ENCODE measurements at places on chromosomes 11 and 22.

DNA sequence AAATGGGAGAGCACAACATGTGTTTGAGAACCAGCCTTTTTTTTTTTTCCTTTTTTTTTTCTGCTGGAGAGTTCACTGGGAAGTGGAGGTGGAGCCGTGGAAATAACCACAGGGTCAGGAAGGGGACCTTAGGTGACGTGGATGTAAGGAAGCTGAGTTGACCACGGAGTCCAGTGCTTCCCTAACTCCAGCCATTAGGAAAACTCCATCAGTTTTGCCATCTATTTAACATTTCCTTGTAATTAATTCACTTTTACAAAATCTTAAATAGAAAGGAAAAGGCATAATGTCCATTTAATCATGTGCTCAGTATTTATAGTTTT lies 2.0 kb upstream of the CDK2AP2 start:
- DNase-seq = no peak

DNA sequence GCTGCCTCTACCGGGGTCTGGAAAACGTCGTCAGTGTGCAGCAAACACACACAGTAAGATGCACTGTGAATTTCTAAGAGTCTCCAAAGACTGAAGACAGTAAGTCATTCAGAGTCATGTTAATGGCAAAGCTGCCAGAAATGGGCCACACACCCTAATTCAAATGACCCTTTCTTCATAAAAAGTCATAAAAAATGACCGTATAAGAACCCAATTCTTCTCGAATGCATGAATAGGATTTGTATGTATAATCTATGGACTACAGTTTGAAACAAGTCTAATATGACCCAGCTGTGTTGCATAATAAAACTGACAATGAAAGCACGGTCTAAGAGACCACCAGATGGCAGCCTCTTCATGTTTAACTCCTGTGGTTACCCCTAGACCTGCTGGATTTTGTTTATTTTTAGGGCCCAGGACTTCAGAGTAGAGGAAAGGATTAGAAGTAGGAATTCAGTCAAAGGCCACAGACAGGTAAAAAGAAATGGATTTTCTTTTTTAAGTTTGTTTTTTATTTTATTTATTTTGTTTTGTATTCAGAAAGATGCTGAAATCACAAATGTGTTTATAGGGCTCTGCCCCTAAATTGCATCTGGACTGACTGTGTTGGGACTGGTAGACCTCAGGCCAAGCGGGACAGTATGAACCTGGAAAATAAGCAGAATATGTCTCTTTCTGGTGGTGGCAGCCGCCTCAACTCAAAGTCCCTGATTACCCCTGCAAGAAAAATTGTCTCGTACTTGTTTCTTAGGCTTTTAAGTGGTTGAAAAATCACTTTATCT lies 32.1 kb upstream of the SLC5A12 start:
- DNase-seq = no peak

GRCh38 chr11:7591987-7592386 lies 78.2 kb downstream of the PPFIBP2 start:
- DNase-seq = no peak

GRCh38 chr11:65988791-65989592 lies 13.0 kb downstream of the EIF1AD start:
- peak; percentile 77 for DNase-seq

GRCh38 chr11:125513705-125514265 lies 17.7 kb upstream of the FEZ1 start:
- no peak for DNase-seq

GRCh38 chr22:45830531-45831245 lies 146.3 kb downstream of the WNT7B start:
- no peak for DNase-seq

DNA sequence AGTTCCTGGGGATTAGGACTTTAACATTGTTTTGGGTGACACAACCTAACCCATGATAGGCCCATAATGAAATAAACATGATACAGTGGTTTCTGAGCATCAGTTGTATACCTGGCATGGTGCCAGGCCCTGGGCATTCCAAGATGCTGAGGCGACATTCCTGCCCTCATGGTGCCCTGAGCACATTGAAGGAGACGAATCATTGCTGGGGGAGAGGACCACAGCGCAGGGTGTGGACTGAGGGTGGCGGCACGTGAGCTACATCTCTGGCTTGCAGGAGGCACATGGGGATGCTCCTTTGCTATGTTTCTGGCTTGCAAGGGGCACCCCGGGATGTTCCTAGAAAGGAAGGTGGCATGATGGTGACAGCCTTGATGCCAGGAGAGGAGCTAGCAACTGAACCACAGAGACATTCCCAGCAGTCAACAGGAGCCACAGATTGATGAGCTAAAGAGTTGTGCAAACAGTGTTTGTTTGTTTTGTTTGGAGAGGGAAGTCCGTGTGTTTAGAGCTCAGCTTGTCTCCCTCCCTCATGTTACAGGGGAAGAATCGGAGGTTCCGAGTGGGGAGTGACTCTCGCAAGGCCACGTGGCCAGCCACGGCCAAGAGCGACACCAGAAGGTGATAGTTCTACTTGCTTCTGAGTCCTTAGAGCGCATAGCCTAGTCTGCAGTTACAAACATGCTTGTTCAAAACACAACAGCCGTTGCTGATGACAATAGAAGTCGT lies 106.4 kb downstream of the MIAT start:
- DNase-seq = no peak

GRCh38 chr11:103959279-103959942 lies 77.0 kb upstream of the DDI1 start:
- DNase-seq = no peak

- no peak for DNase-seq
Observed at GRCh38 chr11:134942681-134943080, 530.6 kb upstream of the B3GAT1 start.

DNA sequence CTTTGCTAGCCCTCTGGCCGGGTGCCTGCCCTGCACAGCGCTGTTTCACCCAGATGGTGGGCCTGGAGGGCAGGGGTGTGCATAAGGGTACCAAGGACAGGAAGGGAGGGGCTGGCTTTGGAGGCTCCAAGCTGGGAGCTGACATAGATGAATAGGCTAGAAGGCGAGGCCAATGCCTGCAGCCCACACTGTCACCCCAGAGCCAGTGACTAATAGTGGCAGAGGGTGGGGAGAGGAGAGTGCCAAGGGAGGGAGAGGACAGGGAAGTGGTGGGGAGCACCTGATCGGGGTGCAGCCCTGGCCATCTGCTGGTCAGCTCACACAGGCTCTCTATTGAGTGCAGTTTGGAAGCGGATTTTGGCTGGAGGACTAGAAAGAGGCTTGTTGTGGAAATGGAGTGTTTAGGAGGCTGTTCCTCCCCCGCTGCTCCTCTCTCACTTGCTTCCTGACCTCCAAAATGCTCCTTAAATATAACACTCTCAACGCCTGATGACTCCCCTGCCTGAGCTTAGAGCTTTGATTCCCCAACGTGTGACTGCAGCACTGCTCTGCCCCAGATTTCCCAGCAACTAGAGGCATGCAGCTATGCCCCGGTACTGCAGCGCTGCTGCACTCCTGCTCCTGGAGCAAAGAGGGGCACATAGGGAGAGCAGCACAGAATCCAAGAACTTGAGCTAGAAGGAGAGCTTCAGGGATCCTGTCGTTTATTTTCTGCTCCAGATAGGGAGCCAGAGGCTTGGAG lies 89.2 kb downstream of the GRAMD1B start:
- no peak for DNase-seq

- peak; percentile 11 for DNase-seq
Observed at GRCh38 chr22:46025973-46026898, 49.3 kb upstream of the WNT7B start.

- DNase-seq = no peak
Observed at GRCh38 chr11:131402040-131402439, 31.6 kb downstream of the NTM start.

DNA sequence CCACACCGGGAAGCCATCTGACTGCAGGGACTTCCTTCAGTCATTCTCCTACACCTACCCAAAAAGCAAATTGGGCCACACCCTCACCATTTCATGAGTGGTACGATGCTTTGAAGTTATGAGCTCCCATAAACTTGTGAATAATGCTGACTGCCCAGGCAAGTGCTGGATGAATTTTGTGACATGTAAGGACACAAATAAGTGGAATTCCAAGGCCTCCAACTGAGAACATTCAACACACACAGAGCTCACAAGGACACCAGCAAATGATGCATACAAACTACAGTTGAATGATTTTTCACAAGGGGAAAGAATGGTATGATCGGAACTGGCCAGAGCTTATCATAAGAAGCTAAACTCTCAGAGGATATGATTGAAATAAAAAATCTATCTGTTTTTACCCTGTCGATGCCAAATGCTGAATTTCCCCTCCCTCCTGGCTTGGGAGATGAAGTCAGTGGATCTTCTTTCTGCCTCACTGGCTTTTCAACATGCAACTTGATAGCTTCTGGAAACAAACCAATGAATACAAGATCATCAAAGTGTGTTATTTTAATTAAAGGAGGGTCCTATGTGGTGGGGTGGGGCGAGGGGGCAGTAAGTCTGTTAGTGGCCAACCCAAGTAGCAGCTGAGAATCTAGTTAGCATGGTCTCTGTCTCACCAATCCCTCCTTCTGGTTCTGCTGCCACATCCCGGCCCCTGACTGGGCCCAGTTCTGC lies 123.8 kb downstream of the WT1 start:
- DNase-seq = no peak

- DNase-seq = no peak
Observed at GRCh38 chr11:69101792-69102695, 53.3 kb downstream of the TPCN2 start.

DNA sequence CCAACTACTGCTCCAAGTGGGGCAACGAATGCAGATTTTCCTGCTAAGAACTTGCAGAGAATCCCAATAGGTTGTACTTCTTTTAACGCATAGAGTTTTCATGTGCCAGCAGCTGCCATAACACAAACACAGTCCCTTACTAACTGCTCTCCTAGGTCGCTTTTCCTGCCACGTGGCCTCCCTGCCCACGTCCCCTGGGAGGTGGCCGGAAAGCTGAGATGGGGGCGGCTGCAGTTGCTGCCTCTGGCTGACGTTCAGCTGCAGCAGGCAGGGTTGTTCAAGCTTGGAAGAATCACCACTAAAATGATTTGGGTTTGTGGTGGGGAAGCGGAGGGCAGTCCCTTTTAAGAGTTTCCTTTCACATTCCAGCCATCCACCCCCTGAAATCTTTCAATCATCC lies 39.3 kb downstream of the ZNF202 start:
- no peak for DNase-seq

- DNase-seq = no peak
Observed at GRCh38 chr22:42291287-42291686, 20.8 kb upstream of the TCF20 start.

GRCh38 chr11:73715541-73715940 lies 45.3 kb downstream of the RAB6A start:
- DNase-seq = no peak

DNA sequence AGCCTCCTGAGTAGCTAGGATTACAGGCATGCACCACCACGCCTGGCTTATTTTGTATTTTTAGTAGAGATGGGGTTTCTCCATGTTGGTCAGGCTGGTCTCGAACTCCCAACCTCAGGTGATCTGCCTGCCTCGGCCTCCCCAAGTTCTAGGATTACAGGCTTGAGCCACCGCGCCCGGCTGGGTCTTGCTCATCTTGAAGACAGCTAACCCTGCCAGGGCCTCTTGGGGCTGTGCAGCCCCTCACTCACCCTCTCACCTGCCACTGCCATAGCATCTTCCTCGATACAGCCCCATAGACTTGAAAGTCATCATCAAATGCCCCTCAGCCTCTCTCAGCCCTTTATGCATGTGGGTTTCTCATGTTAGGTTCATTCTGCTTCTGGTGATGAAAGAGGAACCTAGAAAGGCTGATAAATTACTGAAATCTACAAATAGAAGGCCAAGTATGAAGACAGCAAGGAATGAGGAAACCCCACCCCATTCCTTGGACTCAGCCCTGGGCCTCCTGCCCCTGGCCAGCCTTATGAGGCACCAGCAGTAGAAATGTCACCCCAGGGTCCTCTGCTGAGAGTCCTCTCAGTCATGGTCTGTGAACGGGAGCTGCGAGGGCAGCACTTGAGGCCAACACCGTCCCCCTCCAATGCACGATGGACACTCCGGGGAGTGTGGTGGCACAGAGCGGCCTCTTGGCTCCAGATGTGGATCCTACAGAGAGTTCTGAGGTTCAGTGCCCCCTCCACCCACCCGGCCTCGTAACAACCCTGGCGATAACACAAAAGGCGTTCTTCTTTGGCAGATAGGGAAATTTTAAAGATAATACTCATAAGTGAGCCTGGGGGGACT lies 24.8 kb downstream of the SCGB1A1 start:
- peak; percentile 31 for DNase-seq

DNA sequence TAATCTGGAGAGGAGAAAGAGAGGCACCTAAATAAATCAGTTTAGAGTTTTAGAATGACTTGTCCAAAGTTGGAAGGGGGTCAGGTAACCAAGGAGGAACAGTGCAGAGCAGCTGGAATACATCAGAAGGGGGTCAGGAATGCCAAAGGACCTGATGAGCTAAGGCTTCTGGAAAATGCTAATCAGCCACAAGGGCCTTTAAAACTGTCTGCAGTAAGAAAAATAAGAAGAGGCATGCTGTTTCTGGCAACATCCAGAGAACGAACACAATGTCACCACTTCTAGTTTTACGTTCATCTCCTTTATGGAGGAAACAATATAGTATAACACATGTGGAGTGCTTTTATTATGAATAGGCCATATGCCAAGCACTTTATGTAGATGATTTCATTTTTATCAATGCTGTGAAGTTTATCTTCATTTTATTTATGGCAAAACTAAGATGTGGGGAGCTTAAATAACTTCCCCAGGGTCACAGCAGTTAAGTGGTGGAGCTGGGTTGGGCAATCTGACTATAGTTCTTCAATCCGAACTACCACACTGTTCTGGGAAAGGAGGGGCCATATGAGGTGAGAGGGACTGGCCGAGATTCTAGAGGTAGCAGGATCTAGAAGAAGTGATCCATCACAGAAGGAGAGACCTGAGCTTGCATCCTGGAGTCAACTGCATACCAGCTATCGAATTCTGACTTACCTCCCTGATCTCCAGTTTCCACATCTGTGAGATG lies 22.6 kb downstream of the ACO2 start:
- no peak for DNase-seq

- no peak for DNase-seq
Observed at GRCh38 chr11:72253392-72253791, 9.4 kb upstream of the PHOX2A start.

- DNase-seq = no peak
Observed at GRCh38 chr11:28659716-28660348, 551.6 kb downstream of the METTL15 start.

- DNase-seq = no peak
Observed at GRCh38 chr11:106480581-106481190, 403.2 kb downstream of the AASDHPPT start.

GRCh38 chr22:38824585-38824984 lies 19.2 kb downstream of the NPTXR start:
- peak; percentile 38 for DNase-seq
